Stimulated activated CD8-positive, alpha-beta memory T cell treated with anti-CD3 and anti-CD28 coated beads, Interleukin-2, amount 100 ng/mL, for 1 hour (primary cell): ENCODE measurements at places on chromosomes 2 and 18.

DNA sequence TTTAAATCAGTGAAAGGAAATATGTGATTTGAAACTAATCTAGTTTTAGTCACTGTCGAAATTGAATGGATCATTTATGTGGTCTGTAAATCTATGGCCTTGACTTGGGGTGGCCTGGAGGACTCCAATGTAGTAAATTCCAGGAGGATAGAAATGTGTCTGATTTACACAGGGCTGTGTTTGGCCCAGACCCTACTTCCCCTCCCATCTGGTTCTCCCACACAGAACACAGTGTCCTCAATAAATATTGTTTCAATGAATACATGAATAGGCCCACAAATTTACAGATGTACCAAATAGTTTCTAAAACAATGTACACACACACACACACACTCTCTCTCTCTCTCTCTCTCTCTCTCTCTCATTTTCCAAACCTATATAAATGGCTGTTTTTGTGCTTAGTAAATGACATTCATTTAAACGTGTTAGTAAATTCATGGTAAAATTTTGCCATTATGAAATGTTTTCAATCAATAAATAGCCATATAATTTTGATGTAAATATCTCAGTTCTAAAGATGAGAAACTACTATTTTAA, 1.9 kb downstream of the CCDC68 start:
- DNase-seq, result no peak

- no peak for DNase-seq
Measured at GRCh38 chr2:17813010-17813741, 3.1 kb upstream of the MSGN1 start.

DNA sequence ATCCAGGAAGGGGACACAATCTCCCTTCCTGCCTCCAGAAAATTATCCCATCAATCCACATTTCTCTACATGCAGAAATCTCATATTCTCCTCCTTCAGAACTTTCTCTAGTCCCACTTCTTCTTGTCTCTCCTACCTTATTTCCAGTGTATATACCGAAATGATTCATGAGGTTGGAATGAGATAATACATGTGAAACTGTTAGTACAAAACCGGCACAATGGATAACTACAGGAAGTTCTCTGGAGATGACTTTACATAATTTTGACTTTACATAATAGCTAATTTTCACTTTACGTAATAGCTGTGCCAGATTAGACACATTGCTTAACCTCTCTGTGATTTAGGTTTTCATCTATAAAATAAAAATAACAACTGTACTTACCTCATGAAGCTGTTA, 801.3 kb downstream of the ERBB4 start:
- no peak for DNase-seq

DNA sequence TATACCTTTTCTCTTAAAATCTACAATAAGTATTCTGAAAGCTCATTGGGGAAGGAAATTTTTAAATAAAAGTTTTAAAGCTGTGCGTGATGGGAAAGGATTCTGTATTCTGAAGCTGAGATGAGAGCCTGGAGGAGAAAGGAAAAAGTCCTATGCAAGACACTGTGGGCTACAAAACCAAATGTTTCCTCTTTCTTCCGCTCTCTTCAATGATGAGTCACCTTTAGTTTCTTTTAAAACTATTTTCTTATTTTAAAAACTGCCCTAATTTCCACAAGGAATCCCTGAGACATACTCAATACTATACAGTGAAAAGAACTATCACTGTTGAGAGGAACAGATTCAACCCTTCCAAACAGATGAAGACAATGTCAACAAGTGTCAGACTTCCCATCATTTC, 87.4 kb downstream of the INO80D start:
- no peak for DNase-seq

DNA sequence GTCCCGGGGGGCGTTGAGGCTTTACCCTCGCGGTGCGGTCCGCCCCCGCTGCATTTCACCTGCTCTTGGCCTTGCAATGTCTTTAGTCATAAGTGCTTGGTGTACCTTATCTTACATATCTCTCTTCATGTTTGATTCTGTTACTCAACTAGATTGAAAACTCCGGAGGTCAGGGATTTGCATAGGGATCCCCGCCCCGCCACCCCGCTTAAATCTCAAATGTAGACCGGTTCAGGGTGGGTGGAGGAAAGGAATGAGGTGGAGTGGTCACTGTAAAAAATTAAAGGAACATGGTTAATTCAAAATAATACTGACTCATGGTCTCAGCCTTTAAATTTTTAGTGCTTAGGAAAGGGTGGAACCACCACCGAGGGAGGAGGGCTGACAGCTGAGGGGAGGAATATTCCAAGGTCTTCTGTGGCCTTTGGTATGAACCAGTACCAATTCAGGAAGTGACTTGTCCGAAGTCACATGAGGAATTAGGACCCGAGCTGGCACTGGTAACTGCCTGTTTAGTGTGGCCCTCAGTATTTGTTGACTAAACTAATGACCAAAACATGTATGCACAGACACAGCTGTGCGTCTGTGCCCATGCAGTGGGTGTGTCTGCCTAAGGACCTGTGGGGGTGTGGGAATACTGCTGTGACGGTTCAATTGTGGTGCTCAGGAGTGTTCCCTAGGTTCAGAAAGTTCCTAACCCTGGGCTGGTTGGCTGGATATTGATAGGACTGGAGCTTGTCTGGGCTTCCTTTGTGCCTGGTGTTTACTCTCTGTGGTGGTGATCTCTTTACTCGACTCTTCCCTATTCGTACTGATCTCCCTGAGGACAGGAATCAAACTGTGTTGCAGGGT, 1.0 kb downstream of the PLEKHB2 start:
- no peak for DNase-seq

DNA sequence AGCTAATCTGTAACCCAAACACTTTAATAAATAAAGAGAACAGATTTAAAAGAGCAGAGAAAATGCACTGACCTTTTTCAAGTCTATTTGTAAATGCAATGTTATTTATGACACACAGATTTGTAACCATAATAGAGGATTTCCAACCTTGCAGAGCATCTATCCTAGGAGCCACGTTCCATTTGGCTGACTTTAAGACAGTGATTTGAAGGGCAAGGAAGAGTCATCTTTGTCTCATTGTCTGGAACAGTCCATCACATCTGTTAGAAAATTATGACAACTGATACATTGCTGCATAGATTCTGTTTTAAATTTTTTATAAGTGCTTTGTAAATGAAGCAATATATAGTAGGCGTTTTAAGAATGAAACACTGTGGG, 90.8 kb upstream of the L3MBTL4 start:
- no peak for DNase-seq

- DNase-seq, result no peak
Measured at GRCh38 chr2:136448986-136449780, 316.2 kb upstream of the THSD7B start.

DNA sequence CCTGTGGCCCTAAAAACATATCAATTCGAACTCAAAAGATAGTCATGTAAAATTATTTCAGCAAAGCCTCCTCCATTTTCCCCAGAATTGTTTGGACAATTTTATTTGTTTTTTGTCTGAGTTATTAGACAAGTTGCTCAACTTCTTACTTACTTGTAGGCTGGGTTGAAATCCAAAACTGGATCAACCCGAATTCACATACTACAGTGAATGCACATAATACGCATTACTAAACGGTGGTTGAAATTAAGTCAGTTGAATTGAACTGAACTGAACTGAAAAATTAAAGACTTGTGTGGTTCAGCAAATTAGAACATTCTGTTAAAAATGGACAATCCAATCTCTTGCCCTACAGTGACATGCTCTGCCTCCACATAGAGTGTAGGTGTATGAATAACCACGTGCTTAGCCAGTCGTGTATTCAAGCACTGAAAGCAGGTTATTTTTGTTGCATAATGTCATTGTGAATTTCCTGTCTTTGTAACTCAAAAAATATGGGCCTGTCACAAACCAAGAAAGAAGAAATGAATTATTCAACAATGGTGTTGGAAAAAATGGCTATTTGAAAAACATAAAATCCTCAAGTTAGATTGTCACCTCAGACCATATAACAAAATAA, 441.0 kb downstream of the TXNL1 start:
- DNase-seq, result no peak

DNA sequence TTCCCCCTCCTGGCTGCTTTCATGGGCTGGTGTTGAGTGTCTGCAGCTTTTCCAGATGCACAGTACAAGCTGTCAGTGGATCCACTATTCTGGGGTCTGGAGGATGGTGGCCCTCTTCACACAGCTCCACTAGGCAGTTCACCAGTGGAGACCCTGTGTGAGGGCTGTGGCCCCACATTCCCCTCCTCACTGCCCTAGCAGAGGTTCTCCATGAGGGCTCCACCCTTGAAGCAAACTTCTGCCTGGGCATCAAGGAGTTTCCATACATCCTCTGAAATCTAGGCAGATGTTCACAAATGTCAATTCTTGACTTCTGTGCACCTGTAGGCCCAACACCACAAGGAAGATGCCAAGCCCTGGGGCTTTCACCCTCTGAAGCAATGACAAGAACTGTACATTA, 1386.2 kb upstream of the ACVR2A start:
- no peak for DNase-seq

- no peak for DNase-seq
Measured at GRCh38 chr18:6255116-6255705, 159.5 kb downstream of the L3MBTL4 start.

DNA sequence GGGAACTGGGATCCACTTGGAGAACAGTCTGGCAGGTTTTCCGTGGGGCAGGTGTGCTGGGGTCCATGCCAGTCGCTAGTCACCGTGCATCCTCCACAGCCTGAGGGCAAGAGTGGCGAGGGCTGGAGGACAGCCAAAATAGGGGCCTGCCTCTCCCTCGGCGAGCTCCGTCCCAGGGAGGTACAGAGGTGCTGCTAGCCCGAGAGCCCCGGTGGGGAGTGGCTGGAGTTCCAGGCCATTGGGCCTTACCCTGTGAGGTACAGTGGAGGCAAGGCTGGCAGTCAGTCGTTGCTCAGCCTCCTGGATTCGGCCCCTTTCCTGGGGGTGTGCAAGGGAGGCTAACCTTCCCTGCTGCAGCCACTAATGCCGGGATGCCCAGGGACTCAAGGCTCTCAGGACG, 406.6 kb downstream of the CMPK2 start:
- DNase-seq, result no peak

DNA sequence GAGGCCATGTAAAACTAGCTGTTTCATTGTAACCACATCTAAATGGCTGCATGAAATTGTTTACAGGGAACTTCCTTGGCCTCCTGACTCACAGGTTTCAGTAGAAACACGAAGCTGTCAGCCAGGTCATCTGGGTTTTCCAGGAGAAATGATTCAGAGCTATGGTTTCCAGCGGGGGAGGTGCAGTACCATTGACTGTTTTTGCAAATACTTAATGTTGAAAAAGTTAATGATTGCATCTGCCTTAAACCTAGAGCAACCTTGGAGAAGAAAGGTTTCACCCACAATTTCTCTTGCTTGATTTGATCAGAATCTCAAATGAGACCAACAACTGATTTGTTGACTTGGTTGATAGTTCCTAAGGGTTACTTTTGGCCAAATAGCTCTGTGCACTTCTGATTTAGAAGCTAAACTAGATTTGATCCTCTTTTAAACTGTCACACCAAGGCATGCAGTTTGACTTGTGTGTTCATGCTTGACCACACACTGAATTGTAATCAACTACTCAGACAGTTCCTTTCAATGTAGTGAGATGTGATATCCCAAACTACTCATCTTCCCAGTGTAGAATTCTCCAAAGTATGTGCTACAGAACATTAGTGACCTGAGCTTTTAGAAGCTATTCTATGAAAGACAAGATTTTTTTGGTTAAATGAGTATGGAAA, 193.5 kb upstream of the CHST9 start:
- DNase-seq, result no peak

DNA sequence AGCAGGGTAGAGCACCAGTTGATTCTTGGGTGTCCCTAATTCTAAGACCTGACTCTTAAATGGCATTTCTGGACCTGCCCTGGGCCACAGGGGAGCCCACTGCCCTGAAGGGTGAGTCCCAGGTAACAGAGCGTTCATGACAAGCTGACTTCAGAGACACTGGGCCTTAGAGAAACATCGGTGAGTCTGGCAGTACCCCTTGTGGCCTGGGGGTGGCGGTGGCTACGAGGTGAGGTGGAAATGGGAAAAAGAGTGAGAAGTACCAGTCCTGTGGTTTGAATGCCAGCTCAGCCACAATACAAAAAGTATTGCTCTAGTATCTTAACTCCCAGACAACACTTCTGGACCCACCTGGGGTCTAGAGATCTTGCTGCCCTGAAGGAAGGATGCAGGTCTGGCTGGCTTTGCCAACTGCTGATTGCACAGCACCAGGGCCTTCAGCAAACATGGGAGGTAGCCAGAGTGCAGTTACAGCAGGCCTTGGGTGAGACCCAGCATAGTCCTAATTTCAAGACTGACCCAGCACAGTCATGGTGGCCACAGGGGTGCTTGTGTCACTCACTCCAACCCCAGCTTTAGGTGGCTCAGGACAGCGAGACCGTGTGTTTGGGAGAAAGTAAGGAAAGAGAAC, 44.5 kb downstream of the USP34 start:
- DNase-seq, result peak; percentile 36

- DNase-seq, result no peak
Measured at GRCh38 chr2:26399771-26400376, 1.8 kb upstream of the DRC1 start.

- no peak for DNase-seq
Measured at GRCh38 chr18:2910751-2911425, 64.1 kb downstream of the EMILIN2 start.

- DNase-seq, result no peak
Measured at GRCh38 chr18:54775686-54776085, 52.6 kb upstream of the RAB27B start.

DNA sequence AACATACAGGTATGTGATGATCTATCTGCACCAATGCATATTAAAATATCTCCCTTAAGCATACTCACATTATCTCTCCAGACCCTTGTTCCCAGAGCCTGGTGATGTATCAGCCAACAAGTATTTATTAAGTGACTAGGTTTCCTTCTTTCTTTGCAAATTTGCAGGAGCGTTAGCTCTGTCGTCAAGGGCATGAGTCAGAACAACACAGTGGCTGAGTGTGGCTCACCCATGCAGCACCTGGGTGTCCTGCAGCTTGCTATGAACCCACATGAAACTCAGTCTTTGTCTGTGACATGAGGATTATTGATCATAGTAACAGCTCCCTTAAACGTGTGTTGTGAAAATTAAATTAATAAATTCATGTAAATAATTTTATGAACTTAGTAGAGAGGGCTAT, 96.6 kb downstream of the PIEZO2 start:
- no peak for DNase-seq

- no peak for DNase-seq
Measured at GRCh38 chr2:234796045-234796591, 155.7 kb upstream of the SH3BP4 start.

GRCh38 chr2:183112577-183112976, 11.7 kb upstream of the NUP35 start:
- DNase-seq, result no peak

GRCh38 chr18:48095726-48096125, 165.3 kb upstream of the SMAD2 start:
- no peak for DNase-seq

GRCh38 chr2:184444217-184444616, 154.1 kb upstream of the ZNF804A start:
- DNase-seq, result no peak

DNA sequence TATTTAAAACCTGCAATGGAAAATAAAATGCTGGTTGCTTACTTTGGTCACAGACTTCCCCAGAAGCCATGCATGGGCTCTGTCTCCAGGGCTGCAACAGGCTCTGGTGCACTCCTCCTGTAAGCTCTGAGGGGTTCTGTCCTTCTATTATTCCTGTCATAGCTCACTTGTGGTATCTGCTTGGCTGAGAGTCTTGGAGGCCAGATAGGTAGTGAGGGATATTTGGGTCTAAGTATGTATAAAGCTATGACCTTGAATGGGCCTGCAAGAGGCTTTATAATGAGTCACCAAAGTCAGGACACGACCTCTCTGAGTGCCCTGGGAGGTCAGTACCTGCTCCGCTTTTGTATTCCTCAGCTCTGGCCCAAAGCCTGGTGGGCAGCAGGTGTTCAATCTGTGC, 141.6 kb upstream of the CAPN13 start:
- DNase-seq, result no peak

- DNase-seq, result no peak
Measured at GRCh38 chr2:81078631-81079030, 774.1 kb upstream of the LRRTM1 start.
